ENCODE measurements at places on chromosomes 13 and 19.

DNA sequence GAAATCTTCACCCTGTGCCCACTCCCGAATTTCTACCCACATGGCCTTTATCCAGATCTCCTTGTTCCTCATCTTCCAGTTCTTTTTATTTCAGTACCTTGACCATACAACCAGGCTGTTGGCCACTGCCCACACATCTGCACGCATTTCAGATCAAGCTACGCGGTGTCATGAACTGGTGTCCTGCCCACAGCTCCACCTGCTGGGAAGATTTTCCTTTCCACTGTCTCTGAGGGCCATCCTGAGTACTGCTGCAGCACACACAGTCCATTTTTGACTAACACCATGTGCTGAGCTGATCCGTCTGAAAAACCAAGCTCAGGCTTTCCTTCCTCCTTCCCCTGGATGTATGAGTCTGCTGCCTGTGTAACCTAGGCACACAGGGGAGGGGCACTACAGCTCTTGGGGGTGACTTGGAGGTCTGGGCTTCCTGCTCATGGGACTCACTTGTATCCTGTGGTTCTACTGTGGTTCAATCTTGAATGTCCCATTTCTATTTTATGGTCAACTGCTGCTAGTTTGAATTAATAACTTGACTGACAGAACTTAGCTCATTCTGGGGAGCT, 71.9 kb downstream of the WASF3 start:
- no peak for DNase-seq

DNA sequence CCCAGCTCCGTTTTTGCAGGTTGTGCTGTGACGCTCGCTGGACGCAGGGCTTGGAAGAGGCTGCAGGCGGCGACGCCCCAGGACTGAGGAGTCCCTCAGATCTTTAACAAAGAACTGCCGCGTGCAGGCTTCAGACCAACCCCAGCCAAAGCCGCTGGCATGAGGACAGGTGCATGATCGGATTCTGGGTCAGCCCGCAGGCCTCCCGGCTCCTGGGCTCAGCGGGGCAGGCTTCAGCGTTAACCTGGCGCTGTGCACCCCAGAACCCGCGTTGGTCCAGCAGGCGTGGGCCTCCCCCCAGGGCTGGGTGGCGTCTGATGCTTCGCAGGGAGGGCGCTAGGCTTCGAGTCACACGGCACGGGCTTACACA, 920 bp upstream of the TIMM13 start:
- DNase-seq, result peak; percentile 43

DNA sequence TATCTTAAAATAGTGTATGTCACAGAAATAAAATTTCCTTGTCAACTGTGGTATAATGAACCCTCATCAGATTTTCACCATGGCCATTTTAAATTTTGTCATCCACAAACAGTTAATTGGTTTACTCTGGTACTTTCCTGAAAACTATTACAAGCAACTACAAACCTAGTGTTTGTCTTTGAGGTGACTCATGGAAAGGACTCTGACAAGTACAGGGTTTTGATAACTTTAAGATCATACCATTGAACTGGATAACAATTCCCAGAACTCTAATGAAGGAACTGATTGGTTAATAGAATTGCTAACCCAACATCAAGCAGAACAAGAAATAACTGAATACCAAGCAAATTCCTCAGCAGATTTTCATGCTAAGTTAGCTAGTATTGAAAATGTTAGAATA, 237.7 kb upstream of the IPO5 start:
- DNase-seq, result no peak

DNA sequence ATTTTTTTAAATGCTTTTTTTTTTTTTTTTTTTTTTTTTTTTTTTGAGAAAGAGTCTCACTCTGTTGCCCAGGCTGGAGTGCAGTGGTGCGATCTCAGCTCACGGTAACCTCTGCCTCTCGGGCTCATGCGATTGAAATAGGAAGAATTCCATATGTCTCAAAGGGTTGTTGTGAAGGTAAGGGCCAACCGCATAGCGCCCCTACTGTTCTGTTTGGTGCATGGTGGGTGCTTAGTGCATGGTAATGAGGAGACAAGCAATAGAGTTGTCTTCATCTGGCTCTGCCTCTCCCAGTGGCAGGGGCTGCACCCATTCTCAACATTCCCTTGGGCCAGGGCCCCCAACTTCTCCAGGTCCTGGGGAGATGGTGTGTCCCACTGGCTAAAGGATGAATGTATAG, 68.7 kb downstream of the RASL11A start:
- DNase-seq, result peak; percentile 51

DNA sequence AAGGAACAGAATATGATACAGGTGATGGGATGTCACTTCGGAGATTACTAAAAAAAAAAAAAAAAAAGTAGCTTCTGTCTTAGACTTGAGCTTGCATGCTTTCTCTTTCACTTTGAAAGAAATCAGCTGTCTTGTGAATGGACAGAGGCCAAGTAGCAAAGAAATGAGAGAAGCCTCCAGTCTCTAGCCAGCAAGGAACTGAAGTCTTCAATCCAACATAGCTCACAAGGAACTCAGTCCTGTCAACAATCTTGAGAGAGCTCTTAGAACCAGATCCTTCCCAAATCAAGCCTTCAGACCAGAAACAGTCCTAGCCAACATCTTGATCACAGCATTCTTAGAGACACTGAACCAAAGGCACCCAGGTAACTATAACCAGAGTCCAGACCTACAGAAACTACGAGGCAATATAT, 7.7 kb downstream of the N4BP2L2 start:
- DNase-seq, result peak; percentile 51

- no peak for DNase-seq
Measured at GRCh38 chr19:35959968-35960320, 23.8 kb downstream of the LRFN3 start.

- no peak for DNase-seq
Measured at GRCh38 chr19:6020972-6021805, 43.2 kb upstream of the RANBP3 start.

- DNase-seq, result no peak
Measured at GRCh38 chr13:47110141-47110540, 213.3 kb upstream of the HTR2A start.

DNA sequence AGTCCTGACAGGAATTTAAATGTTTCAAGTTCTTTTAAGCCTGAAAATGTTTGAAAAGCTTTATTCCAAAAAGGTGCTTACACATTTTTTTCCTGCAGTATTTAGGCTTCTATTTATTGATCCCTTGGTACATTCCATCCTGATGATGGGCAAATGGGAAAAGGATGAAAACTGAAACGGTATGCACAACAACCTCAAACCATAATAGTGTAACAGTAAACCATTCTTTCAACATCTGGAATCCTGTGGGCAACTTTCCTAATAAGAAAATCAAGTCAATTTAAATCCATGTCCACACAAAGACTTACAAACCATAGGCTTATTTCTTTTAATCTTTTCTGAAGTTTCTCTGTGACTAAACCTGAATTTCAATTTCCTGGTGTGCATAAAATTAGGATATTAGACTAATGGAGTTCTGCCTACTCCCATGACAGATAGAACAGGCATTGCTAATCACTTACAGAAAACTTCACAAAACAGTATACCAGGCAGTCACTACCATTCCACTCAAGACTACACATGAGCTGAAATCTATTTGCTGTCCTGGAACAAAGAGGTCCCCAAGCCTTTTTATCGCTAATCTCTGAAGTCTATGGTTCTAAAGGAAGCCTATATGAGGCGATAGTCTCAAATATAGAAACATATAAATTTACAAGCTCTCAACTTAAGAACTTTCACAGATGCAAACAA, 103.3 kb downstream of the DLEU7 start:
- peak; percentile 24 for DNase-seq

DNA sequence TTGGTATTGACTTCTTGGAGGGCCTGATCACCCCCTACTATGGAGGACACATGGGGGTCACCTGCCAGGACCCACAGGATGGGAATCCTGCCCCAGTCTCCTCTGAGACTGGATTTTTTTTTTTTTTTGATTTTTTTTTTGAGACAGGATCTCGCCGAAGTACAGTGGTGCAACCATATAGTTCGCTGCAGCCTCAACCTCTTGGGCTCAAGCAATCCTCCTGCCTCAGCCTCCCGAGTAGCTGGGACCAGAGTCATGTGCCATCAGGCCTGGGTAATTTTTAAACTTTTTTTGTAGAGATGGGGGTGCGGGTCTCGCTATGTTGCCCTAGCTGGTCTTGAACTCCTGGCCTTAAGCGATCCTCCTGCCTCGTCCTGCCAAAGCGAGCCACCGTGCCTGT, 14.2 kb upstream of the ADGRE5 start:
- no peak for DNase-seq

GRCh38 chr13:94553766-94554165, 42.2 kb downstream of the TGDS start:
- no peak for DNase-seq

- DNase-seq, result no peak
Measured at GRCh38 chr19:7505288-7505681, 10.6 kb upstream of the ZNF358 start.

GRCh38 chr13:111630406-111630805, 310.0 kb downstream of the TEX29 start:
- no peak for DNase-seq

DNA sequence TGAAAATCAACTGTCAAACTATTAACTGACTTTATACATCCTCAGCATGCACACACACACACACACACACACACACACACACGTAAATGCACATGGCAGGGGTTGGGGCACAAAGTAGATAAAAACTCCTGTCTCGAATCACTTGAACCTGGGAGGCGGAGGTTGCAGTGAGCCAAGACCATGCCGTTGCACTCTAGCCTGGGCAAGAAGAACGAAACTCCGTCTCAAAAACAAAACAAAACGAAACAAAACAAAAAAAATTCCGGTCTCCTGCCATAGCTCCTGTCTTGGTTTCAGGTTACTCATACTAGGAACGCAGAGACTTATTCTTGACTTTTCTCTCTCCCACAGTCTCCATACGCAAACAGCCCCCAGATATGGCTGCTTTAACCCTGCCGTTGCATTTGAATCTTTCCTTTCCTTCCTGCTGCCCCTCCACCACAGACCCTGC, 148.9 kb downstream of the SHISA2 start:
- DNase-seq, result no peak

- DNase-seq, result no peak
Measured at GRCh38 chr13:110055089-110055488, 251.9 kb downstream of the COL4A1 start.

- DNase-seq, result peak; percentile 39
Measured at GRCh38 chr13:80196756-80197155, 144.2 kb downstream of the SPRY2 start.

- no peak for DNase-seq
Measured at GRCh38 chr19:7434391-7434790, 54.4 kb downstream of the PEX11G start.

GRCh38 chr19:13979686-13980085, 26.4 kb downstream of the RFX1 start:
- no peak for DNase-seq

DNA sequence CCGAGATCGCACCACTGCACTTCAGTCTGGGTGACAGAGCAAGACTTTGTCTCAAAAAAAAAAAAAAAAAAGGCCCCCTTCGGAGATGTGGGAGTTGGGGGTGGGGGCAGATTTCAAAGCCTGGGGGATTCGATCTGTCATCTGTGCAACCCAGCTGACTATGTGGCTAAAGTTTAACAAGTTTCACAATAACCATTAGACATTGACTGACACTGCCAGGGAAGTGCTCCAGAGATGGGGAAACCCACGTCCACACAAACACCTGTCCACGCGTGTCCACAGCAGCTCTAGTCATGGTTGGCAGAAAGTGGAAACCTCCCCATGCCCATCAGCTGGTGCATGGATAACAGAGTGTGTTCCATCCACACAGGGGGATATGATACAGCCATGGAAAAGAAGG, 37.6 kb upstream of the HOMER3 start:
- no peak for DNase-seq

DNA sequence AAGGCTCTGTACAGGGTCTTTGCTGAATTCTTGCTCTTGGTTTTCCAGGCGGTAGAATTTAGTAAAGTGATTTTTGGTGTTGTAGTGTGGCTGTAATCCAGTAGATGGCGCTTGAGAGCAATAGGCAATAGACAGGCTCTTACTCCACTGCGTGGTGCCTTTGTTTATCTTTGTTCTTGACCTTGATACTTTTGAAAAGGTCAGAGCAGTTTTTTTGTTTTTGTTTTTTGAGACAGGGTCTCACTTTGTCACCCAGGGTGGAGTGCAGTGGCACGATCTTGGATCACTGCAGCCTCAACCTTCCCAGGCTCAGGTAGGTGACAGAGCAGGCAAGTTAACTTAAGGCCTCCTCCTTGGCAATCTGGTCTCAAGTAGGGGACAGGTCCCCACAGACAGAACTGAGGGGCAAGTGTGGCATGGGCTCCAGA, 12.2 kb upstream of the LILRA5 start:
- peak; percentile 53 for DNase-seq

- DNase-seq, result peak; percentile 29
Measured at GRCh38 chr19:10292789-10293636, 3.3 kb downstream of the ICAM5 start.

DNA sequence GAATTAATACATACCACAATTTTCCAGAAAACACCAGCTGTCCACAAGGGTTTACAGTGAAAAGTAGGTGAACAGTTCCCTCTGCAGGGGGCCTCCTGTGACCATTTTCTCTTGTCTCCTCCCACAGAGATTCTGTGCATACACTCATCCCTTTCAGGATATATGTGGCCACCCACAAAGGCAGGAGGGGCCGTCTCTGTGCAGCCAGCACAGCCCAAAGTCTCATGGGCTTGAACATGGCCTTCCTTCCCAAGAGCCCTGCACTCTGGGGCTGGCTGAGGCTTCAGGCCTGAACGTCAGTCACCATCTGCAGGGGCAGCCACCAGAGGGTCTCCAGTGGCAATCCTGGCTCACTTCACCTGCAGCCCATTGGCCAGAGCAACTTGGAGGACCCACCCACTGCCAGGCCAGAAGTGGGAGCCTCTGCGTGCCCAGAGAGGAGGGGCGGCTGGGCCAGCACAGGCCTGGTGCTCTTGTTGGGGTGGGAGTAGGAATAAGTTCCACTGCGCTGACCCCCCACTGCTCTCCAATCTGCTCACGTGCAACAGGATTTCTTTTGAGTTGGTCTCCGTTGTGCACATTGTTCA, 25.1 kb downstream of the TMEM161A start:
- peak; percentile 16 for DNase-seq

DNA sequence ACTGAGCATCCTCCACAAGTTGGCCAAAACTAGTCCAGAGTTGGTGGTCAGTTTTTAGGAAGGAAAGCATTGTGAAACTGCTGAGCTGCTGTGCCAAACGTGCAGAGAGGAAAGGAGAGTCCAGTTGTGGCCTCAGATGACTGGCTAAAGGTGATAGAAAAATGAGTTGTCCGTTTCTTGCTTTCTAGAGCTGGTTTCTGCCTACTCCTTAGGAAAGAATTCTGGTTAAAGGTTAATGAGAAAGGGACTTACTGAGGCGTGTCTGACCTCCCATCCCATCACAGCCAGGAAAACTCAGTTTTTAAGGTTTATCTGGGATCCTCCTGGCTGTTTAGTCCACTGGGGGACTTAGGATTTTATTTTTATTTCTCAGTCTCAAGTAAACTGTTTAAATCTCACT, 1186.3 kb downstream of the UQCRFS1 start:
- DNase-seq, result no peak

- no peak for DNase-seq
Measured at GRCh38 chr19:29812881-29813275, 1.1 kb downstream of the CCNE1 start.
